ENCODE measurements at places on chromosomes 7 and 10. TPM values are rescaled to one million over a fixed set of nuclear protein-coding genes. Genes with fewer than 3 reads are reported as not detected.

STEAP2 gene
- total RNA-seq: 17.4 TPM

KEL gene
- 1.8 TPM for total RNA-seq

GRCh38 chr10:115514895-115515294 is 421.7 kb downstream of the ATRNL1 start:
- no peak for DNase-seq
- H3K4me3 ChIP-seq: no peak overlapping the region
- H3K4me1 ChIP-seq: no peaks in the 10 kb centered on the region
- no peak overlapping the region for H3K27ac ChIP-seq
- H3K27me3 ChIP-seq: no peaks in the 10 kb centered on the region

- no peaks in the 10 kb centered on the region for H3K27me3 ChIP-seq
- no peaks in the 10 kb centered on the region for H3K36me3 ChIP-seq
- no peak overlapping the region for H3K4me3 ChIP-seq
- DNase-seq: no peak
Observed at GRCh38 chr7:116169060-116169459, 41.3 kb upstream of the TES start.

GRCh38 chr7:119748991-119749390 is 524.0 kb upstream of the KCND2 start:
- H3K4me1 ChIP-seq: peaks cover 2% of the 10 kb centered on the region
- no peak for DNase-seq
- no peak overlapping the region for H3K4me3 ChIP-seq

DNA sequence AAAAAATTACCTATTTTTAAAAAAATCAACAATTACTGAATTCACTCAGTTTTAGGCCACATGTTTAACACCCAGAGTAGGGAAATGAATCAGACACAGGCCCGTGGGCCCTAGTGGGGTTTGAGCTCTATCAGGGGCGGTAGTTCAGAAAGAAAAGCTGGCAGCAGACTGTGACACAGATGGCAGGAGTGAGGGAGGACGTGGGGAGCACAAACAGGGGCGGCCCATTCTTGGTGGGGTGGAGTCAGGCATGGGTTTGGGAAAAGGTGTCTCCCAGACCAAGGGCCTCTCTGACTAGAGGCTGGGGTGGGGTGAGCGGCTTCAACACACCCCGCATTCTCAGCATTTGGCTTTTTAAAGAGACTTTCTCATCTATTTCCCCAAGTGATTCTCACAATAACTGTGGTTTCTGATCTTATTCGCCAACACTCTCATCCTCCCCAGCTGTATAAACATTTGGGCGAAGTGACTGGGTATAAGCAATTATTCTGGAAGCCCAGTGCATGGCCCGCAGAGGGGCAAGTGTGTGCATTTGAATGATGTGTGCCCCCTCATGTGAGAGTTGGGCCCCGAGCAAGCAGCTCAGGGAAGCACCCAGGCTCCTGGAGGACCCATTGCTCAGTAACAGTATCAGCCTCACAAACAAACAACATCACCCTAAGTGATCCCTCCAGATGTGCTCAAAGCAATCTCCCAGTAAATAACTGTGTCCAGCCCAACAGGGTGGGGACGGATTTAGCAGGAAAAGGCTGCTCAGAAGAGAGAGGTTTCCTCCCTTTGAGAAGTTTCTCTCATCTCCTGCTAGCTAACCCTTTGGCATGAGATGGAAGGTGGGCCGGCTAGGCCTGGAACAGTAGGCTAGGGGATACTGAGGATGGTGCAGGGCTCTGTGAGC is 437.6 kb upstream of the ZMIZ1 start:
- H3K4me1 ChIP-seq: no peaks in the 10 kb centered on the region
- H3K27me3 ChIP-seq: no peaks in the 10 kb centered on the region
- H3K36me3 ChIP-seq: no peaks in the 10 kb centered on the region
- H3K27ac ChIP-seq: no peak overlapping the region
- no peak overlapping the region for H3K4me3 ChIP-seq
- DNase-seq: no peak

GRCh38 chr10:30502266-30503060 is 68.5 kb downstream of the MAP3K8 start:
- no peaks in the 10 kb centered on the region for H3K4me1 ChIP-seq
- DNase-seq: no peak
- H3K4me3 ChIP-seq: 0 out of 2 replicates have a peak overlapping the region, but pooled peaks have one; percentile 15
- no peaks in the 10 kb centered on the region for H3K36me3 ChIP-seq
- no peak overlapping the region for H3K27ac ChIP-seq
- no peaks in the 10 kb centered on the region for H3K27me3 ChIP-seq

DNA sequence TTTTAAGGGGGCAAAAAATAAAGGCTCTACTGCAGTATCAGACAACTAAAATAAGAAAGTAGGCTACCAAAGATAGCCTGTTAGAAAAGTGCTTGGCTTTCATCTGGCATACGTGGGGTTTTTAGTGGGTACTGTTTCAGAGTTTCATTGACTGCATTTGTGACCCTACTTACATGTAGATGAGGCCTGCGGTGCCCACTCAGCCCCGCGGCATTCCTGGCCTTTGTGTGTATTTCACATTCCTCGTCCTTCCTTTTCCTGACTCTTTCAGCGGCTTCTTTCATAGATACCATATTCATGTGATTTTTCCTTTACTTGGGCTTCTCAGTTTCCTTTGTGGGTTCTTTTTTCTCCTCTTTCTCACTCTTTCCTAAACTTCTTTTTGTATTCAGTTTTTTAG is 50.7 kb downstream of the UBE3C start:
- H3K4me3 ChIP-seq: no peak overlapping the region
- peaks cover 36% of the 10 kb centered on the region for H3K36me3 ChIP-seq
- no peaks in the 10 kb centered on the region for H3K27me3 ChIP-seq
- H3K4me1 ChIP-seq: no peaks in the 10 kb centered on the region
- peak; percentile 38 for DNase-seq
- H3K27ac ChIP-seq: no peak overlapping the region

Data from H1 (cell line).